Large intestine (tissue), 12 donors: ENCODE measurements at places on chromosomes 16 and 17. TPM values are rescaled to one million over a fixed set of nuclear protein-coding genes. Genes with fewer than 3 reads are reported as not detected.

The MMP25 gene
- polyA plus RNA-seq, result 4.3 TPM

The C16orf96 gene
- 0.18 TPM for polyA plus RNA-seq

The HSD11B2 gene
- 5.8 TPM for polyA plus RNA-seq

The KRT12 gene
- polyA plus RNA-seq, result 0.16 TPM

- H3K4me3 ChIP-seq, result no peak overlapping the region
- peaks cover 7% of the 10 kb centered on the region for H3K4me1 ChIP-seq
- no peak for DNase-seq
- H3K27me3 ChIP-seq, result no peaks in the 10 kb centered on the region
- H3K27ac ChIP-seq, result peak overlapping the region; percentile 5
- no peaks in the 10 kb centered on the region for H3K36me3 ChIP-seq
These were observed 21.0 kb upstream of the HERPUD1 start for GRCh38 chr16:56910654-56911539.

- H3K36me3 ChIP-seq, result peaks cover 58% of the 10 kb centered on the region
- DNase-seq, result no peak
- no peak overlapping the region for H3K4me3 ChIP-seq
- no peak overlapping the region for H3K27ac ChIP-seq
- H3K27me3 ChIP-seq, result no peaks in the 10 kb centered on the region
These were observed 101.6 kb downstream of the CYTH1 start for GRCh38 chr17:78680436-78680835.

- no peak overlapping the region for H3K27ac ChIP-seq
- H3K27me3 ChIP-seq, result no peaks in the 10 kb centered on the region
- no peaks in the 10 kb centered on the region for H3K4me1 ChIP-seq
- no peaks in the 10 kb centered on the region for H3K36me3 ChIP-seq
- no peak overlapping the region for H3K4me3 ChIP-seq
These were observed 27.1 kb upstream of the IL21R start for GRCh38 chr16:27374804-27375425.

GRCh38 chr16:10200637-10201586 lies 18.7 kb upstream of the GRIN2A start:
- H3K27me3 ChIP-seq, result no peaks in the 10 kb centered on the region
- H3K36me3 ChIP-seq, result no peaks in the 10 kb centered on the region
- H3K4me1 ChIP-seq, result no peaks in the 10 kb centered on the region
- no peak overlapping the region for H3K27ac ChIP-seq

The CEP131 gene
- polyA plus RNA-seq, result 9.0 TPM

The MYCBPAP gene
- 1.8 TPM for polyA plus RNA-seq
